Stimulated activated CD8-positive, alpha-beta memory T cell treated with anti-CD3 and anti-CD28 coated beads, Interleukin-7, amount 100 ng/mL, for 1 hour (primary cell): ENCODE measurements at places on chromosomes 16 and 17.

DNA sequence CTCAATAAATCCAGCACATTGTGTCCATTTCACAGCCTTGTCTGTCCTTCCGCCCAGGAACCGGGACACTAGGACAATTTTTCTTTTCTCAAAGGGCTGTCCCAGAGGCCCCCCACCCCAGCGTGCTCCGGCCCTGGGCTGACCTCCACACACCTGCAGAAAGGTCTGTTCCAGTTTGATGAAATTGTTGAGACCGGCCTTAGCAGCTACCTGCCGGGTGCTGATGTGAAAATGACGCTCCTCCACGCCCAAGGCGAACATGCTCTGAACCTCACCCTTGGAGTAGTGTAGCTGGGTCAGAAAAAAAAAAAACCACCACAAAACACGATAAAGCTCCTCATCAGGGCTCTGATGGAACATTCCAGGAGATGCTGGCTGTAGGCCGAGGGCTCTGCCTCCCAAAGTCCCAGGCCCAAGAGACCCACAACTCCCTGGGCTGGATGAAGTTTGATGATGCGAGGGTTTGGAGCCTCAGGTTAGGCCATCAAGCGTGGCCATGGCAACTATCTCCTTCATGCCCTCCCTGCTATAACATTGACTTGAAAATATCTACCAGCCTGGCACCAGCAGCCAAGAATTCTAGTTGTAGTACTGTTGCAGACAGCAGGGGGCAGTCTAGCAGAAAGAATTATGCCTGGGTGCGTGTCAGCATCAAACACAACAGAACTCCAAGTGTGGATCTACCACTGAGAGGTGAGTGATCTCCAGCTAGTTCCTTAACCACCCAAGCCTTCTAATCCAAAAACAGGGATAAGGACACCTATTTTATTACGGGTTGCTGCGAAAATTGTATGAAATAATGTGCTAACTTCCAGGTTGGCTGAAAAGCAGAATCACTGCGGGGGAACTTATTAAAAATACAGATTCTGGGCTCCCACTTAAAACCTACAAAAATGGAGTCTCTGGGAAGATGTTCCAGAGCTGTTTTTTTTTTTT lies 62.1 kb downstream of the RMI2 start:
- DNase-seq, result peak; percentile 14

DNA sequence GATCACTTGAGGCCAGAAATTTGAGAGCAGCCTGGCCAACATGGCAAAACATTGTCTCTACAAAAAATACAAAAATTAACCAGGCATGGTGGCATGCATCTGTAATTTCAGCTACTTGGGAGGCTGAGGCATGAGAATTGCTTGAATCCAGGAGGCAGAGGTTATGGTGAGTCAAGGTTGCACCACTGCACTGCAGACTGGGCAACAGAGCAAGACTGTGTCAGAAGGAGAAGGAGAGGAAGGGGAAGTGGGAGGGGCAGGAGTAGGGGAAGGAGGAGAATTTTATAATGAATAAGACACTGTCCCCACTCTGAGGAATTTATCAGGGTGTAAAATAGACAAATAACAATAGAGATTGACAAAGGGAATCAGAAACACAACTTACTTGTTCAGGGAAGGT lies 440.6 kb upstream of the DYNLRB2 start:
- DNase-seq, result no peak

GRCh38 chr16:27346819-27347218 lies 33.0 kb downstream of the IL4R start:
- no peak for DNase-seq

GRCh38 chr16:75092777-75093176 lies 23.8 kb downstream of the LDHD start:
- DNase-seq, result no peak

DNA sequence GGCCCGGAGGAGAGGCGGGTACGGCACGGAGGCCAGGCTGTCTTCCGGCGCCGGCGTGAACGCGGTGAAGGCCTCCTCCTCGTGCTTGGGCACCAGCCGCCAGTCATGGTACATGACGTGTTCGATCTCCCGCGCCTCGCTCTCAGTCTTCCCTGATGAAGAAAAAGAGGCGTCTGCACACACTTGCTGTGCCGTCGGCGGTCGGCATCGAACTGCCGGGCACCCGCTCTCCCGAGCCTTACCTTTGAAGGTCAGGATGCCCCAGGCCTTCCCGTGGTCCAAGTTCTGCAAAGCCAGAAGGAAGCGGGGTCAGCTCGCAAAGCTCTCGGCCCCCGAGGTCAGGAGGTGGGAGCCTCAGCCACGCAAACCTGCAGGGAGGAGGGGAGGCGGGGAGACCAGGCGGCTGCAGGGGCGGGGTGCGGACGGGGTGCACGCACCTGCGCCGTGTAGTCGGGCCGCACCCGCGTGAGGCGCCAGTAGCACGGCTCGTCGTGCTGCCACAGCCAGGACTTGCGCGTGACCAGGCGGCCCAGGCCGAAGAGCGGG lies at the start of gene EME2:
Gene EME2, plus strand, starts transcription at position 449 of the 546 bp plus-strand sequence. CDS start 418 bp downstream, outside the sequence.
- no peak for DNase-seq
